ENCODE measurements at places on chromosomes 16 and 17. TPM values are rescaled to one million over a fixed set of nuclear protein-coding genes. Genes with fewer than 3 reads are reported as not detected.

Gene QPRT
- total RNA-seq, result 40.0 TPM

Gene CCL4
- not detected for total RNA-seq

Gene B9D1
- total RNA-seq, result 63.6 TPM

Gene KCNAB3
- 0.18 TPM for total RNA-seq

Gene CCL8
- total RNA-seq, result 8.8 TPM

Gene WSCD1
- 0.09 TPM for total RNA-seq

Gene RPTOR
- 19.8 TPM for total RNA-seq

Gene SPNS2
- total RNA-seq, result 3.7 TPM

Gene KRT36
- not detected for total RNA-seq

Gene EVPLL
- total RNA-seq, result not detected

Gene KRT27
- not detected for total RNA-seq

Gene TUBB3
- 128 TPM for total RNA-seq

Gene PRAC2
- 0.46 TPM for total RNA-seq

Gene FOXC2
- total RNA-seq, result 0.18 TPM

Gene NACA2
- not detected for total RNA-seq

Gene TP53TG3F
- not detected for total RNA-seq

Gene STX1B
- 0.71 TPM for total RNA-seq

Gene GP2
- not detected for total RNA-seq

Gene HCRT
- not detected for total RNA-seq

Gene SLC5A11
- total RNA-seq, result not detected

Gene PRSS53
- total RNA-seq, result 1.00 TPM

Gene B3GNT9
- total RNA-seq, result 51.8 TPM

Gene ALOX12
- not detected for total RNA-seq

Gene MSLN
- total RNA-seq, result not detected

Gene TEDC2
- total RNA-seq, result 1.0 TPM

Gene RPL27
- 1,964 TPM for total RNA-seq

Gene BORCS6
- 6.6 TPM for total RNA-seq

Gene C17orf113
- total RNA-seq, result 0.14 TPM

Gene SLC47A1
- total RNA-seq, result 1.7 TPM

All from smooth muscle cell of bladder (primary cell).